NCI-H526 (cell line): ENCODE measurements at places on chromosomes 2 and 18.

GRCh38 chr2:11616851-11617415 lies 53.1 kb downstream of the NTSR2 start:
- no peak for DNase-seq

DNA sequence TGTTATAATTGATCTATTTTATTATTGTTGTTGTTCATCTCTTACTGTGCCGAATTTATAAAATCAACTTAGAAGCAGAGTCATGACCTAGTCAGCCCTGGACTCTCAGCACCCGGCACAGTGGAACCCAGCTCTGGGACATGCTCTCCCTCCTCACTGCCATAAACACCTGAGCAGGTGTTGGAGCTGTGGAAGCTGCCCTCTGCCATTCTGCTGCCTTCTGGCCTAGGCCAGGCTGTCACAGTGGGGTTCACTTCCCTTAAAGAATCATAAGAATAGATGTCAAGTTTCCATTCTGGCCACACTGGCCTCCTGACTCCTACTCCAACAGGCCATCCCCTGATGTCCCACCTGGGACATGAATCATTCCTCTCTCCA lies 192.2 kb downstream of the ZFP36L2 start:
- DNase-seq: no peak

DNA sequence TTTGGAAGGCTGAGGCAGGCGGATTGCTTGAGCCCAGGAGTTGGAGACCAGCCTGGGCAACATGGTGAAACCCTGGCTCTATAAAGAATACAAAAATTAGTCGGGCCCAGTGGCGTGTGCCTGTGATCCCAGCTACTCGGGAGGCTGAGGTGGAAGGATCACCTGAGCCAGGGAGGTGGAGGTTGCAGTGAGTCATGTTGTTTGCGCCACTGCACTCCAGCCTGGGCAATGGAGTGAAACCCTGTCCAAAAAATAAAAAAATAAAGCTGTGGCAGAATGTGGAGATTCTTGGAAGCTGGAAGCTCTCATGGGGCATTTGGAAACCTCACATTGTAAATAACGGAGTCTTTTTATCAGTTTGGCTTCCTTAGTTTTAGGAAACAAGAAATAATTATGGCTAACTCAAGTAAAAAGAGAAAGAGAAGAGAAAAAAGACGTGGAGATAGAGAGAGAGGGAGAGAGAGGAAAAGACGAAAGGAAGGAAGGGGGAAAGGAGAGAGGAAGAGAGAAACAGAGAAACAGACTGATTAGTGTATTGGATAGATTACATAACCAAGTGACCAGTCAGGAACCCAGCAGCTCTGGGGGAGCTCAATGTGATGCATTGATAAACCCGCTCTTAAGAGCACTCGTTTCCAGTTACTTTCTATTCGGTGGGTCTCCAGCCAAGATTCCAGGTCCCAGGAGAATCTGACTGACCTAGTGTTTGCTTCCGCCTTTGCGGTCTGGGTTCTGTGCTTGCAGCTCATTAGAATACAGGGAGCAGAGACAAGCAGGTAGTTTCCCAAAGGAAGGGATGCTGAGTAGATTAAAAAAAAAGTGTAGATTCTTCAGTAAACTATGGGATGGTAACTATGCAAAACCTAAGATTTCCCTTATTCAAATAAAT lies 1.1 kb upstream of the SPAST start:
- peak; percentile 79 for DNase-seq

GRCh38 chr18:49459404-49460171 lies 857 bp downstream of the DYM start:
- DNase-seq: no peak

GRCh38 chr2:41928526-41928925 lies 119.3 kb upstream of the PKDCC start:
- no peak for DNase-seq

DNA sequence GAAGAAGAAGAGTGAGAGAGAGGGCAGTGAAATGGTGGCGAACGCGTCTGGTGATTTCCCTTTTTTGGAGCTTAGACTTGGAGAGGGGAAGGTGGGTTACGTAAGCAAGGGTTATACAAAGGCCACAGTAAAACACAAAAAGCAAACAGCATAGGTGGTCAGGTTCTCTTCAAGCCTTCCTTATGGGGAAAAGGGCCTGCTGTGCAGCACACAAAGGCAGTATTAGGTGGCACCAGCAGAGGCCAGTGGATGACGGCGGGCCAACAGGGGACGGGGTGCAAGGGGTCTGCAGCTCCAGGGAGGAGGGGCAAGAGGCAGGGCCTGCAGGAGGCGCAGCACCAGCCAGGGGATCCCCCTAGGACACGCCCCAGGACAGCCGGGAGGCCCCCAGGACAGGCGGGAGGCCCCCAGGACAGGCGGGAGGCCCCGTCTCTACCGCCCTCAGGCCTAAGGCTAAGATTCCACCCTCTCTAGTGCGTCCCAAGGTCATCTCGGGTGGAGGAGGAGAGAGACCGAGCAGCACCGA lies 32.6 kb upstream of the NPC1 start:
- DNase-seq: no peak
